ENCODE measurements at places on chromosomes 2 and 18. TPM values are rescaled to one million over a fixed set of nuclear protein-coding genes. Genes with fewer than 3 reads are reported as not detected.

Gene LHCGR
- not detected for total RNA-seq

Gene ZNF2
- total RNA-seq: 8.3 TPM

Gene ROCK2
- 73.9 TPM for total RNA-seq

Gene MRPL53
- total RNA-seq: 33.3 TPM

Gene TXNDC2
- total RNA-seq: not detected

Gene DNAH6
- total RNA-seq: 0.43 TPM

Gene FAHD2B
- total RNA-seq: 11.4 TPM

Gene GKN1
- total RNA-seq: not detected

Gene UNC80
- 0.85 TPM for total RNA-seq

Gene FEV
- not detected for total RNA-seq

All from spleen (tissue), 13 donors.